ENCODE measurements at places on chromosomes 4 and X.

- no peak for DNase-seq
Observed at GRCh38 chr4:3066836-3067400, 7.4 kb downstream of the HTT-AS start.

DNA sequence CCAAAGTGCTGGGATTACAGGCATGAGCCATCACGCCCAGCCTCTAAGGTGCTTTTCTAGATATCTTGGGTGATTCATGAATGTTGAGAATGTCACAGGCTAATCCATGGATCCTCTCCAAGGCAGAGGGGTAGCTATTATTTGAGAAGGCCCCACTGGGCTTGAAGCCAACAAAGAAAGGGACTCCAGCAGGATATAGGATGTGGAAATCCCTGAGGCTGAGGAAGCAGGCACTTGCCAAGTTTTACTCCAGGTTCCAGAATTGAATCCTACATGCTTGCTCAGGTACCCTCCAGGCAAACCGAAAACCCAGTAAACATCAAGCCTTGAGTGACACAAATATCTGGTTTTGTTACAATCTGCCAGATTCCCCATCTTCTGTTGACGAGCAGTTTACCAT, 15.8 kb downstream of the NLGN3 start:
- DNase-seq: no peak

DNA sequence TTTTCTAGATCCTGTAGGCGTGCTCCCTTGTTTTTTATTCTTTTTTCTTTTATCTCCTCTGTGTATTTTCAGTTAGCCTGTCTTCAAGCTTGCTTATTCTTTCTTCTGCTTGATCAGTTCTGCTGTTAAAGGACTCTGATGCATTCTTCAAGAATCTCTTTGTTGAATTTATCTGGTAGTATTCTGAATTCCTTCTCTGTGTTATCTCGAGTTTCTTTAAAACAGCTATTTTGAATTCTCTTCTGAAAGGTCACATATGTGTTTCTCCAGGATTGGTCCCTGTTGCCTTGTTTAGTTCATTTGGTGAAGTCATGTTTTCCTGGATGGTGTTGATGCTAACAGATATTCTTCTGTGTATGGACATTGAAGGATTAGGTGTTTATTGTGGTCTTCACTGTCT, 15.3 kb downstream of the RAB33B start:
- no peak for DNase-seq

DNA sequence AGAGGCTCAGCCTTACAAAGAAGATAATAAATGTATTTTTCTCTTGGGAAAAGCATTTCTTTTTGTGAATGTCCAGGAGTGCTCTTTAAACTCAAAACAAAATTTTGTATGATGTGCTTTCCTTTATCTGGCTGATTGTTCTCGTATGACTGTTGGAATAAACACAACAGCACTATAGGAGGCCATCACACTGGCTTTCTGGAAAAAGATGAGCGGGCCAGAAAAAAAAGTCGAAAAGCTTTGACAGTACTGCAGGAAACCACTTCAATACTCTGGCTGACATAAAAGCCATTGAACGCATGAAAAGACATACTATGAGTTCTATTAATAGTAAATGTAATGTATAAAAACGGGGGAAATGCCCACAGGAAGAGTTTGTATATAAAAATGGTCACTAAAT, 64.7 kb upstream of the CTSO start:
- no peak for DNase-seq

DNA sequence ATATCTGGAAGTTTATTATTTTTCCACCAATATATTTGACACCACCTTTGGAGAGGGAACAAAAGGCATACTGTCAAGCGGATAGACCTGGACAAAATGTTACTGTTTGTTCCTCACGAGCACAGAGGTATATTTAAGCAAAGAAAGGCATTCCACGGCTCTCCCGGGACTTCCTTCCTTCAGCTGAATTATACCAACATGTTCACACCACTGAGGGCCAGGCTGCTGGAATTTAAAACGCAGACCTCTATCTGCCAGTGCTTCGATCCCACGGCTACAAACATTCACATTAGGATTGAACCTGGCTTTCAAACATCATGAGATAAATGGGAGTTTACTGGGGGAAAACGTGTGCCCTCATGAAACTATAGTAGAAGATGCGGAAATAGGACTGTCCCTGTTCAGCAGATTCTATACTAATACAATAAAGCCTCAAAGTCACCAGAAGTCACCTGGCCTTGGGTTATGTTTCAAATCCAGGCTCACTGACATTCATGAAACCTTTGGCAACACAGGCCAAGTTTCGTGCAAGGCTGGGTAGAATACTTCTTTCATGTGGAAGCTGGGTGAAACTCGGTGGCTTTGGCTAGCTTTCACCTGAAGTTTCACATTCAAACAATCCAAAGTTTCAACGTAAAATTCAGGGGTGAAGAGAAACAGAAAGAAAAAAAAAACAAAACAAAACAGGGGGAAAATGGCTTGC, 39.5 kb downstream of the SORBS2 start:
- DNase-seq: no peak

DNA sequence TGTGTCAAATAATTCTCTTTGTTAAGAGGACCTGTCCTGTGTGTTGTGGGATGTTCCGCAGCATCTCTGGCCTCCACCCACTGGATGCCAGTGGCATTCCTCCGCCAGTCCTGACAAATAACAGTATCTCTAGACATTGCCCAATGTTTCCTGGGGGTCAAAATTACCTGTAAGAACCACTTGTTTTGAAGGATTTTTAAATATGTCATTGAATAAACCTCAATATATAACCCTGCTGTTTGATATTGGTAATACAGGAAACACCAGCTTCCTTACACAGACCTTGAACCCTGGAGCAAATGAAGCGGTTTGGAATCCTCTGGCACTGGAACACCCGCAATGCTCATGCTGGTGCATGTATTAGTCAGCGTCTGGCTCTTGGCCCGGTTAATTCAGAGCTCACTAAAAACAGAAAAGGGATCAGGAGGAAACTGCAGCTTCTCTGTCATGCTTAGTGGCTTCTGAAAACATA, 101.3 kb downstream of the TBL1X start:
- peak; percentile 20 for DNase-seq

GRCh38 chr4:23312686-23313085, 577.2 kb downstream of the PPARGC1A start:
- DNase-seq: no peak

GRCh38 chrX:36443007-36443406, 523.5 kb downstream of the CFAP47 start:
- no peak for DNase-seq

- DNase-seq: no peak
Observed at GRCh38 chrX:48520976-48521352, 644 bp upstream of the EBP start.

Data from brain pericyte (primary cell).